GM04504 (cell line): ENCODE measurements at places on chromosomes 13 and 19.

GRCh38 chr19:41626278-41626677 is 596 bp downstream of the CEACAM4 start:
- no peak for DNase-seq

GRCh38 chr13:45607931-45608330 is 7.6 kb downstream of the ERICH6B start:
- no peak for DNase-seq

DNA sequence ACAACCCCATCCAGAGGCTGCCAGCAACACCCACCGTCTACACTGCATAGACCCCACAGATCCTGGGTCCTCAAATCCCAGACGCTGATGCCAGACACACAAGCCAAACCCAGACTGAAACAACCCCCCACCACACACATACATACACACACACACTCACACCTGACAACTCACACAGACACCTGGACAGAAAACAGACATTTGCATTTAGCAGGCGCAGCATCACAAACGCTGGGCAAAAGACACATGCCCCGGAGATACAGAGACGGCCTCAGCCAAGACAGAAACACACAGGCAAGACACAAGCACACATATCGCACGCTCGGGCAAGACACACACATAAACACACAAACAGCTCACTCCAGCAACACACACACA is 1.3 kb downstream of the BBC3 start:
- no peak for DNase-seq

- no peak for DNase-seq
Measured at GRCh38 chr19:7152568-7152967, 83.1 kb downstream of the ZNF557 start.

- no peak for DNase-seq
Measured at GRCh38 chr13:29159871-29160270, 339.7 kb downstream of the MTUS2 start.

- DNase-seq, result peak; percentile 76
Measured at GRCh38 chr19:7293762-7294557, at the start of gene INSR. INSR (minus strand) TSS chr19:7294414; CDS start chr19:7293891, 523 bp downstream.

GRCh38 chr19:40243181-40243580 is 16.7 kb upstream of the CCNP start:
- no peak for DNase-seq
